Panc1 (cell line): ENCODE measurements at places on chromosomes 3 and 15. TPM values are rescaled to one million over a fixed set of nuclear protein-coding genes. Genes with fewer than 3 reads are reported as not detected.

DNA sequence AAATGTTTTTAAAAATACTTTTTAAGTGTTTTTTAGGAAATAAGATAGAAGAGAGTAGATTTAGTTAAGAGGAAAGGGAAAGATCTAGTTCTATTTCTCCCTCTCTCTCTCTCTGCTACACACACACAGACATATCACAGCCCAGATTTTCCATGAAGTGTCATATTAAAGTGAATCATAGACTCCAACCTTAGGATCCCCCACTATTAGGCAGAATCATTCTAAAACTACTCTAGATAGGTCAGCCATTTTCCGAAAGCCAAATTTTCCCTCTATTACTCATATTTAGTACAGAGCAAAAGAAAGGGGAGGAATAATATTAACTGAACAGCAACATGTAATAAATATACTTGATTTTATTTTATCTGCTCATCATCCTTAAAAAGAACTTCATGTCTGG, 45.1 kb upstream of the RSL24D1 start:
- H3K4me1 ChIP-seq: no peaks in the 10 kb centered on the region
- H3K4me3 ChIP-seq: no peak overlapping the region
- no peak for DNase-seq
- no peaks in the 10 kb centered on the region for H3K27me3 ChIP-seq

- no peaks in the 10 kb centered on the region for H3K27me3 ChIP-seq
- H3K4me1 ChIP-seq: no peaks in the 10 kb centered on the region
- no peak overlapping the region for H3K4me3 ChIP-seq
- H3K36me3 ChIP-seq: no peaks in the 10 kb centered on the region
- no peak for DNase-seq
- H3K27ac ChIP-seq: no peak overlapping the region
Measured at GRCh38 chr15:34064438-34064837, 25.4 kb upstream of the AVEN start.

Gene MITF
- 10.8 TPM for total RNA-seq

Gene MYZAP
- total RNA-seq: 1.1 TPM

Gene MESP2
- 1.1 TPM for total RNA-seq

DNA sequence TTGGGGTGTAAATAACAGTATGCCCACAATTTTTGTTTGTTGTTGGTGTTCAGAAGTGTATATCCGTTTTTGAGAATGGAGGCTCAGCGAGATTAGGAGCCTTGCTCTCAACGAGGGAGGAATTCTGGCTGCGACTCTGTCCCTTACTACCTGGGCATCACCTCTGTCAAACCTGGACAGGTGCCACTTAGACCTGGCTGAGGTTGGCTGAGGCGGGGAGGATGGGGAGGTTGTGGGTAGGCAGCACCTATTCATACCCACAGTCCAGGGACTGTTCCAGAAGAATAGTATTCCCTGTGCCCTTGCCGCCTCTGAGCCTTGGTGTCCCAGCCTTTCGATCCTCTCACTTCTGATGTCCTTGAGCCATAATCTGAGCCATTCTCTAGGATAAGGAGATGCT, 99.9 kb downstream of the LINGO1 start:
- H3K36me3 ChIP-seq: no peaks in the 10 kb centered on the region
- no peaks in the 10 kb centered on the region for H3K27me3 ChIP-seq
- H3K4me3 ChIP-seq: no peak overlapping the region
- no peak overlapping the region for H3K27ac ChIP-seq

- no peaks in the 10 kb centered on the region for H3K36me3 ChIP-seq
- H3K4me1 ChIP-seq: peaks cover 27% of the 10 kb centered on the region
- H3K27ac ChIP-seq: peak overlapping the region; percentile 87
- no peaks in the 10 kb centered on the region for H3K27me3 ChIP-seq
- DNase-seq: no peak
- H3K4me3 ChIP-seq: no peak overlapping the region
Measured at GRCh38 chr3:16067837-16068471, 106.5 kb upstream of the GALNT15 start.

GRCh38 chr15:82788496-82788895, 17.4 kb downstream of the FSD2 start:
- H3K4me1 ChIP-seq: no peaks in the 10 kb centered on the region
- H3K36me3 ChIP-seq: no peaks in the 10 kb centered on the region
- no peak overlapping the region for H3K4me3 ChIP-seq
- DNase-seq: no peak
- H3K27me3 ChIP-seq: no peaks in the 10 kb centered on the region; the same call in 1 of the 2 replicates

- H3K27me3 ChIP-seq: no peaks in the 10 kb centered on the region
- H3K36me3 ChIP-seq: peaks cover 5% of the 10 kb centered on the region; the same call in 1 of the 2 replicates
- peaks cover 26% of the 10 kb centered on the region for H3K4me1 ChIP-seq
- peak overlapping the region; percentile 89 for H3K4me3 ChIP-seq
Measured at GRCh38 chr3:196569003-196569516, 600 bp downstream of the FBXO45 start.

DNA sequence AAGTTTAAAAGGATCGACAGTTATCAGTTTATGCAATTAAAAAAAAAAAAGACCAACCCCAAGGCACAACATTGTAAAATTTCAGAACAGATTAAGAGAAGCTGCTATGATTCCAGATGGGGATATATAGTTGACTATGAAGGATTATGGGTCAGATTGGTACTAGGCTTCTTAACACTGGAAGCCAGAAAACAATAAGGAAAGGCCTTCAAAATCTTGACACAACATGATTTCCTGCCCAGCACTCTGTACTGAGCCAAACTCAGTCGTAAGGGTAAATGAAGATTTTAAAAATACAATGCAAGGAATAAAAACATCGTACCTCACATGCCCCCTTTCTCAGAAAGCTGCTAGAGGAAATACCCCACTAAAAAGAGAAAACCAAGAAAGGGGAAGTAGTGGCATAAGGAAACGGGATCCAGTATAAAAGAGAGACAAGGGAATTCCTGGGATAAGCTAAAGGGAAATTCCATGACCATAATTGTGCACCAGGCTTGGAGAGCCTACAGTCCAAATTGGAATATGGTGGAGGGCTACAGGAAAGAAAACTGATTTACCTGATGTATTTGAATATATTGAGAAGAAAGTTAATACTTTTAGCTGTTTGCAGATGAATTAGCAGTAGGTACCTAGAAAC, 27.9 kb downstream of the PIAS1 start:
- peak overlapping the region; percentile 18; the same call in 1 of the 2 replicates for H3K27ac ChIP-seq
- no peak overlapping the region for H3K4me3 ChIP-seq
- peaks cover 6% of the 10 kb centered on the region for H3K36me3 ChIP-seq
- DNase-seq: no peak
- H3K27me3 ChIP-seq: no peaks in the 10 kb centered on the region
- peaks cover 66% of the 10 kb centered on the region for H3K4me1 ChIP-seq

GRCh38 chr3:104646196-104646595, 720.5 kb upstream of the ALCAM start:
- no peak overlapping the region for H3K27ac ChIP-seq
- H3K4me1 ChIP-seq: no peaks in the 10 kb centered on the region
- H3K4me3 ChIP-seq: no peak overlapping the region
- no peaks in the 10 kb centered on the region for H3K27me3 ChIP-seq
- no peak for DNase-seq

Gene MYRIP
- total RNA-seq: 0.59 TPM

DNA sequence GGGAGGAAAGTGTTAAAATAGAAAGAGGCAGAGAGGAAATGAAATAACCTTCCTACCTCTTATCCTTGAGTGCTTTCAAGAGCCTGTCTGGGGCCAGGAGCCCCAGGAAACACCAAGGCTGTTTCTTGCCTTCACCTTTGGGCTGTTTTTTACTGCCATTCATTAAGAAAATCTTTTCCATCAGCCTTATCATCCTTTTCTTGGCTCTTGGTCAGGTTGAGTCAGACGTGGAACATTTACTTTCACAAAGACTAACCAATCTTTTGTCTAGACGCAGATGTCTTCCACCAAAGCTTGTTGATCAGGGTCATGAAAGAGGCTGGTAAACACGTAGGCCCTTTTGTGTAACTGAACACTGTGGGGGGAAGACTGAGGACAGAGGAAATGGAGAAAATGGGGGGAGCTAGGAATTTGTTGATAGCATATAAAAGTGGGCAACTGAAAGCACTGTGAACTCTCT, 151.0 kb upstream of the THBS1 start:
- H3K36me3 ChIP-seq: no peaks in the 10 kb centered on the region
- DNase-seq: no peak
- 0 out of 2 replicates have a peak overlapping the region, but pooled peaks have one; percentile 41 for H3K27ac ChIP-seq

Gene RPP25
- total RNA-seq: 40.1 TPM

Gene SLC28A1
- not detected for total RNA-seq

- no peak overlapping the region for H3K27ac ChIP-seq
- H3K27me3 ChIP-seq: 0 out of 2 replicates have a peak, but pooled peaks cover 3% of the 10 kb centered on the region
- no peak for DNase-seq
- no peaks in the 10 kb centered on the region for H3K4me1 ChIP-seq
Measured at GRCh38 chr15:69843900-69844304, 253.8 kb downstream of the TLE3 start.

Gene MAN2C1
- 127 TPM for total RNA-seq

GRCh38 chr15:68512052-68512451, 66.7 kb upstream of the CORO2B start:
- DNase-seq: no peak
- H3K36me3 ChIP-seq: no peaks in the 10 kb centered on the region
- H3K4me3 ChIP-seq: no peak overlapping the region
- no peak overlapping the region for H3K27ac ChIP-seq

DNA sequence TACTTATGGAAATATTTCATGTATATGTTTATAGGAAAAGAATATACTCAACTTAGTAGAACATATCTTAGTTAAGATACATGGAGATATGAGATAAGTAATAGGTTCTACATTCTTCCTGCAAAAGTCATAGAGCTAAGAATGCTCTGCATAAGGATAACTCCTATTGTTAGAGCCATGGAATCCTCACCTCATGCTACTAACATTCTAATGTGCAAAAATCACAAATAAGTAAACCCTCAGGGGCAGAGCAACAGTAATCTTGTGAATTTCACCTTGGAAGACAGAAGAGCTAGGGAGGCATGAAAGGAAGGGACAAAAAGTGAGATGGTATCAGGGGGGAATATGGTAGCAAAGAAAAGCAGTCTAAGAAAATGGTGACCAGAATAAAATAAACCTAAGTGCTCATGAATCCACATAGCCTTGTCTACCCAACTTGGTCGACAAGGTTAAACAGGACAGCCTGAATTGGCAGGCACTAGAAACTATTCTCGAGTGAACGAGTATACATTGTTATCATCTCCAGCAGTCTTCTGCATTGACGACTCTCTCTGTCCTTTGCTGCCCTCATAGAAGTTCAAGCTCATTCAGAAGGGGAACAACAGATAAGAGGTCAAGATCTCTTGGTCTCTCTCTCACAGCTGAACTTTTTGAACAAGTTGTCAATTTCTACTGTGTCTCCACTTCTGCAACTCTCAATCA, 52.8 kb downstream of the XRN1 start:
- peaks cover 15% of the 10 kb centered on the region; the same call in 1 of the 2 replicates for H3K36me3 ChIP-seq
- no peak overlapping the region for H3K4me3 ChIP-seq
- no peak overlapping the region for H3K27ac ChIP-seq

Gene GPR149
- total RNA-seq: not detected

DNA sequence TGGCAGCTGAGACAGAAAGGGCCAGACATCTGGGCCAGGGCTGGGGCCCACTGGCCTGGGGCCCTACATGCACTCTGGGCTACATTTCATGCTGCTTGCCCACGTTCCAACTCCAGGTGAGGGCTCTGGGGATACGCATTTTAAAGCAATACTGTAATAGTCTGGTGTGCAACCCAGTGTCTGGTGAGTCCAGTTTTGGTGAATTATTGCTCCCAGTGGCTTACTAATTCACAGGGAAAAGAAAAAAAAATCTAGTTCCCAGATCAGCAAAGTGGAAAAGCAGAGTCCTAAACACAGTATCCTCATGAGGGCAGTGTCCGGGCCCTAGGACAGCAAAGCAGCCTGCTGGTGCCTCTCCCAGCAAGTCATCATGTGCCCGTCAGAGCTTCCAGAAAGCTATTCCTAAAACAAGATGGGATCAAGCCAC, 82.4 kb downstream of the CCNL1 start:
- peaks cover 11% of the 10 kb centered on the region for H3K4me1 ChIP-seq
- H3K4me3 ChIP-seq: no peak overlapping the region
- H3K27me3 ChIP-seq: no peaks in the 10 kb centered on the region
- no peak for DNase-seq
- H3K36me3 ChIP-seq: no peaks in the 10 kb centered on the region
- H3K27ac ChIP-seq: no peak overlapping the region

DNA sequence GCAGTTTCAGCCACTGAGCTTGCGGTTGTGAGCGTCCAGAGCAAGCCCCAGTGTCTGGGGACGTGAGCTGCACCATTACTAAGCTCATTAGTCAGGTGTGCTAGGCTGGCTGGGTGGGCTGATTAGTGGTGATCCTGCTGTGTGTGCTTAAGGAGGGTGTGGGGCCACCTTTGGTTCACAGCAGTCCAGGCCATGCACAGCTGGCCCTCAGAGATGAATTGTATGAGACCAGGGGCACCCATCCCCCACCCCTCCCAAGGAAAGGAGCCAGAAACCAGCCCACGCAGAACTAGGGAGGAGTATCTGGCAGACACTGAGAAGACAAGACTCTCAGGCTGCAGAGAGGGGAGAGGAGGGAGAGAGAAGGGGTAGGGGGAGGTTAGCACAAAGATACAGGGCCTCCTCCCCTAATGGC, 3.8 kb downstream of the TYRO3 start:
- peaks cover 15% of the 10 kb centered on the region for H3K4me1 ChIP-seq
- no peak overlapping the region for H3K4me3 ChIP-seq
- no peaks in the 10 kb centered on the region for H3K27me3 ChIP-seq
- H3K27ac ChIP-seq: no peak overlapping the region
- DNase-seq: no peak

DNA sequence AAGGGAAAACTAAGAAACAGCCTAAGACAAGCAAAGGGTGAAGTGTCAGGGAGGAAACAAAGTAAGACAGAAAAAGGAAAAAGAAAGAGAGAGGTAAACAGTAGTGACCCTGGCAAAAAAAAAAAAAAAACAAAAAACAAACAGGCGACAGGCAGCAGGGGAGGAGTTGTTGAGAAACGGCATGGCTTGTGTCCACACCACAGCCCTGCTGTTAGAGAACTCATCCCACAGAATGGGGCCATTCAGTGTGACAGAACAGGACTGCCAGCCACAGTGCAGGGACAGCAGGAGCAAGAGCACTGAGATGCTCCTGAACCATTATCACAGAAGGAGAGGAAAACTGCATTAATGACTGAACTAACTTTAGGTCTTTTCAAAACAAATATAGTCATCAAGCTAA, 29.7 kb downstream of the MECOM start:
- H3K36me3 ChIP-seq: no peaks in the 10 kb centered on the region
- DNase-seq: no peak
- H3K27ac ChIP-seq: no peak overlapping the region
- H3K27me3 ChIP-seq: peaks cover 2% of the 10 kb centered on the region; the same call in 1 of the 2 replicates
- H3K4me1 ChIP-seq: no peaks in the 10 kb centered on the region

DNA sequence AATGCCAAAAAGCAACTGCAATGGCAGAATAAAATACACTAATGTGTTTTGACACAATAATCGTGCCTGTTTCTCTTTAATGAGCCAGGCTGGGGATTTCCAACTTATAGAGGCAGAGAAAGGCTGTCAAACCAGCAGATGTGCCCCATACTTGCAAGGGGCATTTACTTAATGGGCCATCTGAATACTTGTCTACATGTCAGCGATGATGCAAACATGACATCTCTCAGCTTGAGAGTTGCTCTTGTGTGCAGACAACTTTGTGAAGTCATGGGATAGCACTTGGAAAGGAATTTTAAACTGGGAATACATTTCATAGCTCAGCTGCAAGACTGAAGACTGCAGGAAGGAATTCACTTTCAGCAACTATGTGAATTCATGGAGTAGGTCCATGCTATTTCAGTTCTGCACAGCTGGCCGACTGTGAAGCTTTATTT, 127.4 kb upstream of the ADAMTS9 start:
- H3K36me3 ChIP-seq: no peaks in the 10 kb centered on the region
- H3K4me3 ChIP-seq: no peak overlapping the region
- H3K4me1 ChIP-seq: no peaks in the 10 kb centered on the region
- no peak overlapping the region for H3K27ac ChIP-seq

Gene C15orf62
- total RNA-seq: 0.33 TPM

Gene MAP4
- 150 TPM for total RNA-seq

Gene DISP2
- 10.0 TPM for total RNA-seq
